Transverse colon (tissue), 4 donors: ENCODE measurements at places on chromosomes 13 and 19.
A peak's percentile ranks its signal among the peaks of the same experiment; 100 is the strongest.

GRCh38 chr13:30158774-30159445 lies 148.4 kb downstream of the KATNAL1 start:
- DNase-seq, result no peak
- no peaks in the 10 kb centered on the region for H3K36me3 ChIP-seq

GRCh38 chr19:46579361-46579879 lies 21.7 kb upstream of the CALM3 start:
- H3K36me3 ChIP-seq, result no peaks in the 10 kb centered on the region
- no peaks in the 10 kb centered on the region for H3K4me1 ChIP-seq

DNA sequence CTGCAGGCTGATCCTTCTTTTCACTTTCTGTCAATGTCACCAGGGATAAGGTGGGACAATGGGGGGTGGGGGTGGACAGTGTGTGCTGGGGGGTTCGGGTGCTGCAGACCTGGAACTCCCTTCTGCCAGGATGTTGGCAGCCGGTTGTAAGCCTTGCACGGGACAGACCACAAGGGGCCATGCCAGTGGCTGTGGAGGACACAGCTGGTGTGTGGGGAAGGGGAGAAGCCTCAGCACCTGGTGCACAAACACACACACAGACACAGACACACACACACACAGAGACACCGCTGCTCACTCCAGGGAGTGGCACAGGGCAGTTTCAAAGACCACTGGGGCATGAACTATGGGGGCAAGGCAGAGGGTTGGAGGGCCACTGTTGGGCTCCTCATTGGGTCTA lies 3.6 kb downstream of the F2RL3 start:
- DNase-seq, result no peak
- H3K27me3 ChIP-seq, result no peaks in the 10 kb centered on the region

GRCh38 chr19:8403098-8403819 lies 9.8 kb upstream of the MARCHF2 start:
- no peaks in the 10 kb centered on the region for H3K4me1 ChIP-seq
- H3K27me3 ChIP-seq, result no peaks in the 10 kb centered on the region
- no peak overlapping the region for H3K27ac ChIP-seq
- no peak overlapping the region for H3K4me3 ChIP-seq
- DNase-seq, result no peak

GRCh38 chr19:56930647-56931535 lies 90.4 kb upstream of the PEG3 start:
- H3K4me3 ChIP-seq, result no peak overlapping the region
- H3K4me1 ChIP-seq, result no peaks in the 10 kb centered on the region
- no peaks in the 10 kb centered on the region for H3K27me3 ChIP-seq
- H3K36me3 ChIP-seq, result no peaks in the 10 kb centered on the region

DNA sequence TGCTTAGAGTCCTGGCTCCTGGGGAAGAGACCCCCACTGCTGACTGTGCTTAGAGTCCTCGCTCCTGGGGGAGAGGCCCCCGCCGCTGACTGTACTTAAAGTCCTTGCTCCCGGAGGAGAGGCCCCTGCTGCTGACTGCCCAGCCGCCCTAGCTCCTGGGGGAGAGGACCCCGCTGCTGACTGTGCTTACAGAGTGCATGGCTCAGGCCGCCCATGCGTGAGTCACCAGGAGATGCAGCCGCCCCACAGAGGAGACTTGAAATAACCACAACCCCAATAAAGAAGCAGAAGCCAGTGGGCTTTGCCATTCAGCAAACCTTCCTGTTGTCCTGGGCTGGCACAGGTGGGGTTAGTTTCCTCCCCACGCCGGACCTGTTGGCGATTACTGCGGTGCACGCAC lies 79.2 kb upstream of the C13orf46 start:
- no peak overlapping the region for H3K4me3 ChIP-seq
- DNase-seq, result no peak
- peaks cover 42% of the 10 kb centered on the region for H3K4me1 ChIP-seq
- no peak overlapping the region for H3K27ac ChIP-seq
- no peaks in the 10 kb centered on the region for H3K27me3 ChIP-seq
- H3K36me3 ChIP-seq, result no peaks in the 10 kb centered on the region

- H3K27me3 ChIP-seq, result no peaks in the 10 kb centered on the region
- no peak overlapping the region for H3K27ac ChIP-seq
- no peak for DNase-seq
- H3K4me3 ChIP-seq, result no peak overlapping the region
- no peaks in the 10 kb centered on the region for H3K36me3 ChIP-seq
- H3K4me1 ChIP-seq, result no peaks in the 10 kb centered on the region
These were observed 96.8 kb downstream of the MAB21L1 start for GRCh38 chr13:35379663-35380062.

DNA sequence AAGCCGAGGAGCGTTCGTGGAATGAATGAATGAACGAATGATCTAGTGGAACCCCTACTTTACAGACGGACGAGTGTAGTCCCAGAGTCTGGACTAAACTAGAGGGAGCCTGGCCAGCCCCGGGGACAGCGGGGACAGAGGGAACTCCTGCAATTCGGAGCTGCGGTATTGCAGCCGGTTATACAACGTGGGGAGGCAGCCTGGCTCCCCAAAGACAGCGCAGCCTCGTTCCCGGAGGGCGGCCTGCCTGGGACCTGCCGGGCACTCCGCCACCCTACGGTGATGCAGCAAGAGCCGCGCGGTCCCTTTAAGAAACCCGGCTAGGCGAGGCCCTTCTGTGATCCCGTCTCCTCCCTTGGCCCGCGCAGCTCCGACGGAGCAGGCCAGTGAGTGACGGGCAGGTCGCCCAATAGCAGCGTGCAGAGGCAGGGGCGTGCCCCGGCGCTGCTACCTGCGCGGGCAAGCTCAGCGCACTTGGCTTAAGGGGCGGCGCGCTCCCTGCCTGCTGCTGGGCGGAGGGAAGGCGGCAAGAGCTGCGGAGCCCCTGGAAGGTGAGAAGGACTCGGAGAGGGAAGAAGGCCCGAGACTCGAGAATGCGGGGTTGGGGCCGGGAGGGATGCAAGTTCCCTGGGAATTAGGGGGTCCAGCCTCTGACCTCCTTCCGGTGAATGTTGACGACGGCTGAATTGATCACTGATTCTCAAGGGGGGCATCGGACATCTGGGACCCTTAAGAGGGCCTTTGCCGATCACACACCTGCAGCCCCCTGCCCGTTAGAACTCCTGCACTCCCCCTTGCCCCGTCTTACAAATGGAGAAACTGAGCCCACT lies at the start of gene ABCA7:
Gene ABCA7 (plus strand): TSS at position 462 of the 830 bp plus-strand sequence. CDS start 1,255 bp downstream, outside the sequence.
- peak within 1 kb of the TSS; percentile 23 for H3K4me3 ChIP-seq
- peaks cover 8% of the 10 kb centered on the region for H3K36me3 ChIP-seq
- peaks cover 37% of the 10 kb centered on the region for H3K4me1 ChIP-seq
- H3K27ac ChIP-seq, result peak within 1 kb of the TSS; percentile 81
- no peaks in the 10 kb centered on the region for H3K27me3 ChIP-seq

GRCh38 chr19:40775632-40776022 lies 306 bp downstream of the MIA start:
- H3K4me1 ChIP-seq, result peaks cover 13% of the 10 kb centered on the region
- DNase-seq, result no peak
- no peak overlapping the region for H3K27ac ChIP-seq
- H3K4me3 ChIP-seq, result no peak overlapping the region

GRCh38 chr19:42657556-42657955 lies 62.8 kb upstream of the CEACAM8 start:
- H3K4me3 ChIP-seq, result no peak overlapping the region
- no peak overlapping the region for H3K27ac ChIP-seq
- no peaks in the 10 kb centered on the region for H3K27me3 ChIP-seq
- no peaks in the 10 kb centered on the region for H3K36me3 ChIP-seq
- DNase-seq, result no peak

GRCh38 chr19:43913383-43913782 lies 21.7 kb downstream of the ZNF45 start:
- peaks cover 18% of the 10 kb centered on the region for H3K36me3 ChIP-seq
- H3K4me1 ChIP-seq, result no peaks in the 10 kb centered on the region
- no peak overlapping the region for H3K4me3 ChIP-seq
- no peak overlapping the region for H3K27ac ChIP-seq

- peak overlapping the region; percentile 48 for H3K4me3 ChIP-seq
- no peaks in the 10 kb centered on the region for H3K27me3 ChIP-seq
- no peaks in the 10 kb centered on the region for H3K4me1 ChIP-seq
- no peaks in the 10 kb centered on the region for H3K36me3 ChIP-seq
- peak; percentile 90 for DNase-seq
These were observed 7.6 kb downstream of the CAPN12 start for GRCh38 chr19:38736413-38737280.

DNA sequence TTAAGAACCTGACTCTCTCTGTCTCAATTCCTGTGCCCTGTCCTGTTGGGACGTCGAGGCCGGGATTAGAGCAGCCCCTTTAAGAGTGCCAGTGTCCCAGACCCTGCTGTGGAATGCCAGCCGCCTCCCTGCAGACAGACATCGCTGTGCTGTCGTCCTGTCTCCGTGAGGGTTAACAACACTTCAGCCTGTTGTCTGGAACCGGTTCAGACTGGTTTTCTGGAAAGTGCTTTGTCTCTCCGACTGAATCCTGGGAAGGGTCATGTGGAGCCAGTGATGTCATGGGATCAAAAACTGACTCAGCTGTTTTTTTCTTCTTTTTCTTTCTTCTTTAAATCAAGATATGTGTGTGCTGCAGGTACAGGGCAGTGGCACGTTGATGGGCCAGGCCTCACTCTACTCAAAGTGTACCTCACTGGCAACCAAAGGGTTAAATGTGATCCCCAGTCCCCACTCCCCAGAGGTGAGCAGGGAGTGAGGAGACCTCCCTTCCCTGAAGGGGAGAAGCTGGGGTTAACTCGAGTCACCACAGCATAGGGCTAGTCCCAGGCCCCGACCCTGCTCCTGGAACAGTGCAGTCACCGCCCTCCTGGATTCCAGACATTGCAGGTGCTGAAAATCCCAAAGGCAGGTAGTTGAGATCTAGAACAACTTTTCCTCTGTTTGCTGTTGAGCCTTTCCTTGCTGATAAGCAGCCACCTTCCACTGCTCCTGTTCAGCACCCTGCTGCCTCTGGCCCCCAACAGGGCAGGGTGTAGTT lies 50.8 kb downstream of the TSSK6 start:
- H3K4me3 ChIP-seq, result no peak overlapping the region
- H3K27me3 ChIP-seq, result no peaks in the 10 kb centered on the region
- no peak for DNase-seq
- H3K36me3 ChIP-seq, result no peaks in the 10 kb centered on the region
- peak overlapping the region; percentile 76 for H3K27ac ChIP-seq

DNA sequence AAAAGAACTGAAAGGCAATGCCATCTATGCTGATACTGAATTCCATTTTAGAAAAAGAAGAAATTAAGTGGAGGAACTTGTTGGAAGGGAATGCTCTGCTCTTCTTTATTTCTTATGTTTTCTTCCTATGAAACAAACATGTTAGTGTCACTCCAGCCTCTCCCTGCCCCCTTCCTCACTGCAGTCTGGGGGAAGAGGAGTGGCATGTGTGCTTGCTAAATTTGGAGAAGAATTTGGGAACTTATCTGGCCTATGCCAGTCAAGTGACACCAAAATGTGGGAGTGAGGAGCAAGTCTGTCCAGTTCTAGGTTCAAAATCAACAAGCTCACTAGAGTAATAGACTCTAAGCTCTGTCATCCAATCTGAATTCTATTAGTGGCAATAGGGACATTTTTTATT lies 214.6 kb downstream of the RBM26 start:
- DNase-seq, result no peak
- no peaks in the 10 kb centered on the region for H3K36me3 ChIP-seq
- no peak overlapping the region for H3K4me3 ChIP-seq
- H3K27me3 ChIP-seq, result no peaks in the 10 kb centered on the region
- H3K27ac ChIP-seq, result no peak overlapping the region

DNA sequence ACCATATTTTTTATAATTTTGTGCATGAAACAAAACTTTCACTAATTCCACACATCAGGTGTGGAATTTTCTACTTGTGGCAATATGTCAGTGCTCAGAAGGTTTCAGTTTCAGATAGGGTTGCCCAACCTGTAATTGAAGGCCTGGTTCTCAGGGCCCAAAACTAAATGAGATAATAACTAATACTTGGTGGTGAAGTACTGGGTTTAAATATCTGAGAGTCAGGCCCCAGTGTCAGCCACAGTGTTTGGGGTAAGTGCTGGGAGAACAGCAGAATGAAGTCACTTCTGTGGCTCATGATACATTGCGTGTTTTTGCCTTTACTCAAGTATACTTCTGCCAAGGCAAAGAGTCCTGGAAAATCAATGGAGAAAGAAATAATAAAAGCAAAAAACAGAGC lies 5.6 kb downstream of the SAFB start:
- H3K27me3 ChIP-seq, result no peaks in the 10 kb centered on the region
- DNase-seq, result no peak
- H3K27ac ChIP-seq, result peak overlapping the region; percentile 43

DNA sequence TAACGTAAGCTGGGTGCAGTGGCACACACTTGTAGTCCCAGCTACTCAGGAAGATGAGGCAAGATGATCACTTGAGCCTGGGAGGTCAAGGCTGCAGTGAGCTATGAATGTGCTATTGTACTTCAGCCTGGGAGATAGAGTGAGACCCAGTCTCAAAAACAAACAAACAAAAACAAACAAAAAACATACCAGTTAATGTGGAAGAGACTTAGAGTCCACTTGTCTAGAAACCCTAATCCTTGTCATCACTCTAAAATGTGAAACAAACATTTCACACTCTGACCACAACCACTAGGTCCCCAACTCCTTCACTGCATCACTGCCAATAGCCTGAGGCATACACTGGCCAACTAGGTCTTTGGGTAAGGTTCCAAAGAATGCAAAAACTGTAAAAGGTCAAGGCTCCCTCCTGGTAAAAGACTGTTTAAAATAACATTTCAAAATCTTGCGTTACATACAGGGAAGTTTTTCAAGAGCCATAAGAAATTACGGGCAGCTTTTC lies 28.6 kb upstream of the CYP2B6 start:
- no peaks in the 10 kb centered on the region for H3K36me3 ChIP-seq
- H3K4me1 ChIP-seq, result no peaks in the 10 kb centered on the region
- H3K4me3 ChIP-seq, result no peak overlapping the region
- no peak for DNase-seq
- no peaks in the 10 kb centered on the region for H3K27me3 ChIP-seq

GRCh38 chr13:49412749-49413148 lies 31.1 kb downstream of the CAB39L start:
- DNase-seq, result no peak
- H3K36me3 ChIP-seq, result no peaks in the 10 kb centered on the region
- peaks cover 9% of the 10 kb centered on the region for H3K4me1 ChIP-seq
- no peak overlapping the region for H3K4me3 ChIP-seq

DNA sequence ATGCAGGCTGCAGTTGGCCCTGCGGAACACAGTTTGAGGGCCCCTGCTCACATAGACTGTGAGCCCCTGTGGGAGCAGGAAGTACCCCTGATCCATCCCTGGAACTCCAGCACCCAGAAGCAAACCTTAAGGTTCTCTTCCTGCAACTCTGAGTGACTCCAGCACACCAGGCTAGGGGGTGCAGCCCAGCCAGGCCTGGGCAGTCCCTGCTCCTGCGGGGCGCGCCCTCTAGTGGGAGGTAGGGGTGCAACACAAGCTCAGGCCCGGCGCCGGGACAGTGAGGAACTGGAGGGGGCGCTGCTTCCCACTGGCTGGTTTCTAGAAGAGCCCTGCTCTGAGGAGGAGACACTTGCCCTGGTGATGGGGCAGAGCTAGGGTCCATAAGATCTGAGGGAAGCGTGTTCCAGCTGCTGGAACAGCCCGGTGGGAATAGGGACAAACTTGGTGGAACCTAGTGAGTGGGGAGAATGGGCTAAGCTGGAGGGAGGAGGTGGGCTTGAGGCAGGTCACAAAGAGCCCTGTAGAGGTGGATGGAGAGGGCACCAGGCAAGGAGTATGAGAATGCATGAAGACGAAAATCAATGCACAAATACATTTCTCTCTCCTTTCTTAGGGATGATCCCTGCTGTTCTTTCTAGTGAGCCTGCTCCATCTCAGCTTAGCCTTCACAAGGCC lies 5.0 kb downstream of the ZSCAN5A start:
- H3K4me3 ChIP-seq, result no peak overlapping the region
- H3K27me3 ChIP-seq, result no peaks in the 10 kb centered on the region
- DNase-seq, result peak; percentile 51
- H3K36me3 ChIP-seq, result no peaks in the 10 kb centered on the region
